ENCODE measurements at places on chromosomes 3 and 15. TPM values are rescaled to one million over a fixed set of nuclear protein-coding genes. Genes with fewer than 3 reads are reported as not detected.

The STRC gene
- 0.08 TPM for polyA plus RNA-seq

The SLC22A13 gene
- polyA plus RNA-seq: not detected

The GOLGA6D gene
- polyA plus RNA-seq: not detected

DNA sequence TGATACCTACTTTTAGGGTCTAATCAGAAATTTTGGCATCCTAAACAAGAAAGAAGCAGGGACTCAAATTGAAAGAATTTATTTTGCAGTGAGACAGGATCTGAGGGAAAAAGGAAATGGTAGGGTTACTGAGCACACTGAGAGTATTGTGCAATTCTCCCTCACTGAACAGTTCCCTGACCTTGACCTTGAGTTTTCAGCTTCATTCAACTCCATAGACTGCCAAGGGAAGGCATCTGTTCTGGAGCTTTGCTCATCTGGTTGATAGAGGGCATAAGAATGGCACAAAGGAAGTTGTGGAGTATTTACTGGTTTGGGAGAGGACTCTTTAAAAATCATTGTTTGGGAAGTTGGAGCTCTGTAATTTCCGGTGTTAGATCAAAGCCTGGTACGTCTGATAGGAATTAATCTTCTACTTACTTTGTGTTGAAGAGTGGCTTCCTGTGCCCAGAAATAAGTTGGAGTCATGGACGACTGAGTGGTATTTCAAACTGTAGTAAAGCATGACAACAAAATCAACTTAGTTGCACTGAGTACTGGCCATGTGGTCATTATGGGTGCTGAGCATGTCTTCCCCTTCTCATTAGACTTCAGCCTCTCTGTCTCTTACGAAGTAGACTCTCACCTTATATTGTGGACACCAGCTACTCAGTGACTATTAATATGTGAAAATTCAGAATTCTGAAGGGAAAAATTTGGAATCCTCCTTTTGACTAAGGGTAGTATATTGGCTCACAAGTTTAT lies 40.8 kb downstream of the CLDN1 start:
- peak; percentile 42 for DNase-seq

GRCh38 chr15:66018488-66018797 lies 149.2 kb downstream of the RAB11A start:
- no peak for DNase-seq

DNA sequence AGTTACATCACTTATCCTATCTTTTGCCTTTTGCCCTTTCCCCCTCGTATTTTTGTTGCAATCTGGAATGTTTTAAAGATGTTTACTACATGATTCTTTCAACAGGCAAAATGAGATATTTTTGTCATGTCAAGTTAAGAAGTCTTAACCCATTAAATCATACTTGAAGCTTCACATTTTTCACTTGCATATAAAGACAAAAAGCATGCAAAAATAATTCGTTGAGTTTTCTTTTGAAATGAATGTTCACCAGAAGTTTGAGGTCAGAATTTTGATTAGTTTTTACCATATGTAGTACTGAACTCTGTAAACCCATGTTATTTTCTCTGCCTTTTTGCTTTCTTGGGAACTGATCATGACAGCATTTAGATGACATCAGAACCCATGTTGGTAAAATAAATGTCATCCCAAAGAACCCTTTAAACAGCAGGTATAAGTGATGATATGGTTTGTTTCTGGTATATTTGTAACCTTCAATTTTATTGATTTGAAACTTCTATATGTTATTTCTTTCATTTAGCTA lies 188.5 kb downstream of the GHSR start:
- DNase-seq: peak; percentile 30

GRCh38 chr3:2765002-2765579 lies 345.1 kb downstream of the IL5RA start:
- DNase-seq: no peak
